ENCODE measurements at places on chromosomes 3 and 15.

DNA sequence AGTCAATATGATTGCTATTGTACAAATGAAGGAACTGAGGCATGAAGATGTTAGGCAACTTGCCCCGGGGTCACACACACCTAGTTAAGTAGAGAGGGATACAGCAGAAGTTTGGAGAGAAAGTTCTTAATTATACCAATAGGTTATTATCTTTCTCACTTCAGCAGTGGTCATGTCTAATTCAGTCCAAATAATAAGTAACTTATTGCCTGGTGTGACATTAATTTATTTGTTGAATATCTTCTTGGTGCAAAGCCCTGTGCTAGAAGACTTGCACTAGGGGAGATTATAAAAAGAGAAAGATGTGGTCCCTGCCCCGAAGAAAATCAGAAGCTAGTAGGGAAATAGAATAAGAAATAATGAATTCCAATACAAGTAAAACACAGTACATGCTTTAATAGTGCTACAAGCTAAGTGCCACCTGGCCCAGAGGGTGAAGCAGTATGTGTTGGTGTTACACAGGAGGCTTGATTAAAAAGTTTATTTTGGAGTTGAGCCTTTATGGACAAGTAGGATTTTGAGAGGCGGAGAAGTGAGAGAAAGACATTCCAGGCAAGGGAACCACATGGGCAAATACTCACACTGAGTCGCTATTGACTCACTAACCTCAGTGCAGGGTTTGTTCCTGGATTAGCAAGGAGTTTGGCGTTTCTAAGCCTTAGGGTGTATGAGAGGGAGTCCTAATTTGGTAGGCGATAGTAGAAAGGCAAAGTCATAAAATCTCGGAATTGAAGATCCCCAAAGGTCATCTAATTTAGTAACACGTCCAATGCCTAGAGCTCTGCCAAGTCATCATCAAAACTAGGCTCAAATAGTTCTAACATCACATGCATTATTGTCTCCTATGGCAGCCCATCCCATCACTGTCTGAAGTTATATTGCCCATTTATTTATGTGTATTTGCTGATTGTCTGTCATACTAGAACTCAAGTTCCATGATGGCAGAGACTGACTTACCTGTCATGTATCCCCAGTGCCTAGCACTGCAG is 19.2 kb upstream of the GSK3B start:
- peak; percentile 71 for DNase-seq

GRCh38 chr15:80153900-80154299 is 1.1 kb downstream of the FAH start:
- no peak for DNase-seq

DNA sequence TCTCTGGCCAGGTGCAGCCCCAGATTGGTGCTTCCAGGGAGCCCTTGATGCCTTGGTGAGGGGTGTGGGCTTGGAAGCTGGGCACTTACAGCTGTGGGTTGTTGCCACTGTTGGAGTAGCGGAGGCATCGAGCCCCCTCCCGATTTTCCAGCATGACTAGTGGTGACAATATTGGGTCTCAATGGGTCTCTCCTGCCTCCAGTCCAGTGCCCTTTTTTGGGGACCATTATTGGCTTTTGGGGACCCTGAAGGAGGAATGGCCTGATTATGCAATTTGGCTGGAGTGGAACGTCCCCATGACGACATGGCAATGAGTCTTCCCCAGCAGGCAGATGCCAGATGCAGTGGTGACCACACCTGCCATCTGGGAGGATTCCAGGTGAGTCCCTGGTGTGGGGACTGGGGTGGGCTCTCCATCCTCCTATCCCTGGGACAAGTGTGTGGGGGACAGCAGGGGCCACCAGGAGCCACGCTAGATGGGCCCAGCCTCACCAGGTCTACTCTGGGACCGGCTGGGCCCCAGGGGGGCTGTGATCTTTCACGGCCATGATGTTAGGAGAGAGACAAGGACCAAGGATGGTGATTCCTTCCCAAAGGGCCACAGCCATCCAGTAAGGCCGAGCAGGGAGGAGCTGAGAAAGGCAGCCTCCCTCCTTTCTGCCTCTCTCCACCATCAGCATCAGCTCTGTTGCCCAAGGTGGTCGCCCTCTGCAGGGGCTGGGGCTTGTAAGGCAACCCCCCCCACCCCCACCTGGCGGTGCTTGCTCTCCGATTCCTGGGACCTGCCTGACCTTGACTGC is 196.8 kb downstream of the GOLGA6L6 start:
- DNase-seq, result no peak

DNA sequence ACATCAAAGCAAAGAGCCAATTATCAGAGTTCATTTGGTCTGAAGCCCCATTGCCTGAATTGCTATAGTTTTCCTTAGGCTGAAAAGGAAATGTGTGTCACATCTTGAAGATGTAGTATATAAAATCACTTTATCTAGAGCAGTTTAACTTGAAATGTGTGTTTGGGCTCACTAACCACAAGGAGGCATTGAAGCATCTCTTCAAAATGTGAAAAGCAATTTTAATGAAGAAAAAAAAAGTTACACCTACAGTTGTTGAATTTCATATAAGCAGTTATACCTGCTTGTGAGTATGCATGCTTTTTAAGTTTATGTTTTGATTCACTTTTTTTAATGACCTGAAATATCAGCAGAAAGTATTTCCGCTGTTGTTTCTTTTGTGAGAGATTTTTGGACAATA is 129.3 kb downstream of the IQCH start:
- no peak for DNase-seq

GRCh38 chr3:178112134-178112533 is 424.1 kb upstream of the KCNMB2 start:
- DNase-seq, result no peak

DNA sequence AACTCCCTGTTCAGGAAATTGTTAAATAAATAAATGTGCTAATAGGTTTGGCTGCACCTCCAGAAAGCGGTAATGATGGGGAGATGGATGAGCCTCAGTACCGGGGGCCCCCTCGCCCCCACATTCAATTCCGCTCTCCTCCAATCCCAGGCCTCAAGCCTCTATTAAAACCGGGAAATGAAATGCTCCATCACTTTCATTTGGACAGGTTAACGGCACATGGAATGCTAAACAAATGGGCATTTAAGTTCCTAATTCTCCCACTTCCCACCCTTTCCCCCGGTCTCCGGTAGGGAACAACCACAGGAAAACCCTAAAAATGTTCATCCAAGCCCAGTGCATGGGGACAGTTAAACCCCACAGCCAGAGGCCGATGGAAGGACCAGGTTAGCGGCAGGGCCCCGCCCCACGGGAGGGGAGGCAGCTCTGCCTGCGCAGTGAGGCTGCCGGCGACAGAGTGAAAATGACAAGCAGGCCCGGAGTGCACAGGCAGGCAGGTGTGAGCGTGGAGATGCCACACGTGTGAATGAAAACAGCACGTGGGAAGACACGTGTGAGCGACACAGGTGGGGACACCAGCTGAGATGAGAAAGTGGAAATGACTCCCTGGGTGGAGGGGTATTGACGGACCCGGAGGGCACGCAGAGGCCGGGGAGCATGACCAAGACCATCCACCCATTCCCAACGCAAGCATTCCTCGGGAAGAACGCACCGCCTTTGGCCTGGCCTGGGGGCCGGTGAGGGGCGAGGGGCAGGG is 28.1 kb downstream of the RNU5B-1 start:
- DNase-seq, result no peak

DNA sequence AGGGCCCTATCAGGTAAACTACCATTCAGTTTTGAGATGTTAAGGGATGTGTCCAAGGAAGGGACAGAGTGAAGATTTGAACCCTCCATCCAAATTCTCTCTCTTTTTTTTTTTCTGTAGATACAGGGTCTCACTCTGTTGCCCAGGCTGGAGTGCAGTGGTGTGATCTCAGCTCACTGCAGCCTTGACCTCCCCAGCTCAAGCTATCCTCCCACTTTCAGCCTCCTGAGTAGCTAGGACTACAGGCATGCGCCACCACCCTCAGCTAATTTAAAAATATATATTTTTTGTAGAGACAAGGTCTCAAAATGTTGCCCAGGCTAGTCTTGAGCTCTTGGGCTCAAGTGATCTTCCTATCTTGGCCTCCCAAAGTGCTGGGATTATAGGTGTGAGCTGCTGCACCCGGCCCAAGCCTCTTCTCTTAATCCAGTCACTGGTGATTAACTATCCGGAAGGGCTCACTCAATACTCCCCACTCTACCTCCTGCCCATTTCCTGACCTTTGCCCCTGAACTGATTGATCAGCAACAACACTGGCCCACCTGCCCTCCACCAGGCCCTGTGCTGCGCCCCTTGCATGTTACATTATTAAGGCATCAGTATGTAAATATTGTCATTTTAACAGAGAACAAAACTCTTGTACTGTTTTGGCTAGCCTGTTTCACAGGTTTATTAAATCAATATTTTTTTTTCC is 164.7 kb downstream of the CTNNB1 start:
- DNase-seq, result no peak

GRCh38 chr3:167466966-167467365 is 6.9 kb downstream of the SERPINI2 start:
- DNase-seq, result no peak

- no peak for DNase-seq
Observed at GRCh38 chr15:52071570-52071969, 41.0 kb downstream of the BCL2L10 start.

DNA sequence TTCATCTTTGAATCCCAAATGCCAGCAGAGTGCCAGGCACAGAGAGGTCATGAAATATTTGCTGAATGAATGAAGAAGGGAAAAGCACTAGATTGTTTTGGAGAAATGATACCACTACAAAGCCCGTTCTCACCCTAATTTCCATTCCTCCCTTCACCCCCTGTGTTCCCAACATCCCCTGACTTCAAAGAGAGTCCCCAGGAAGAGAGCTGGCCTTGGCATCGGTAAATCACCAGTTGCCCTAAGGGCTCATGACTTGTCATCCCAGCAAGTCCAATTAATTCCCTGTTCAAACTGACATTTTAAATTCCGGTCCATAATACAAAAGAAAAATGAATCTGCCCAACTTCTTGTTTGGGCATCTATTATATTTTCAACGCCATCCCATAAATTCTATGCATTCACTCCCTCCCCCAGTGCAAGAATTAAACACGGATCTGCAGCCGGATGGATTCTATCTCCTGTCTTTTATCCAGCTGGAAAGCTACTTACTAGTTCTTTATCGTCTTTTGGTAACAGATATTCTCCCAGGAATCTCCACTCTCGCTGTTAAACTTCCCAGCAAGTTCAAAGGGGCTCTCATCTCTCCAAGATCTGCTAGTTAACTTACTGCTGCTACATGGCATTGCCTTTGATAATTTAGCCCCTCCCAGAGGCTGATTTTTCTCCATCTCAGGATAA is 63.9 kb upstream of the TSC22D2 start:
- no peak for DNase-seq

GRCh38 chr15:82966671-82967071 is 14.2 kb upstream of the HOMER2 start:
- no peak for DNase-seq

DNA sequence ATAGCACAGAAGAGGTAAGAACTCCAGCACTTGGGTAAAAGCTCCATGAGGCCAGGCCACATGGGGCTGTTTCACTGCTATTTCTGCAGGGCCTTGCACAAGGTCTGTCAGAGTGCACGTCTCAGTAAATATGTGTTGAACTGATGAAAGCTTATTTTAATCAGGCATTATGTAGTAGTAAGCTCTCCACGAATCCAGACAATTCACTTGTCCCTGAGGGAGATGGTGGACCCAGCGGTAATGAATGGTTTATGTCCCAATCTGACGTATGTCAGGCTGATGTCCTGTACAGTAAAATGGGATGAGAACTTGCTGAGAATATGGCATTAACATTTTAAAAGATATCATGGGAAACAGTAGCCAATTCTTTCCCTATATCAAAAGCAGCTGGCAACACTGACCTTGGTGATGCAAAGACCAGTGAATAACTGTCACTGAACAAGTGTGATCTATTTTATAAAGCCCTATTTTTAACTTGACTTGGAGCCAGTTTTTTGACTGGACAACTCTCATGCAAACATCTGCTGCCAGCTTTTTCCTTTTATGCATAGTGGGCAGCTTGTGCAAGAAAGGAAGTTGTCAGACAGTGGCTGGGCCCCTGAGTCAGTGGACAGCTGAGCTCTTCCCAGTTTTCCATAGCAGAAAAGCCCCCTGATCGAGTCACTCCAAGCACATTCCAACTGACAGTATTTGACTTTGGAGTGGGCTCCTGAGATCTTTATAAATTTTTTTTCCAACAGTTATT is 519.8 kb upstream of the MDFIC2 start:
- peak; percentile 66 for DNase-seq

DNA sequence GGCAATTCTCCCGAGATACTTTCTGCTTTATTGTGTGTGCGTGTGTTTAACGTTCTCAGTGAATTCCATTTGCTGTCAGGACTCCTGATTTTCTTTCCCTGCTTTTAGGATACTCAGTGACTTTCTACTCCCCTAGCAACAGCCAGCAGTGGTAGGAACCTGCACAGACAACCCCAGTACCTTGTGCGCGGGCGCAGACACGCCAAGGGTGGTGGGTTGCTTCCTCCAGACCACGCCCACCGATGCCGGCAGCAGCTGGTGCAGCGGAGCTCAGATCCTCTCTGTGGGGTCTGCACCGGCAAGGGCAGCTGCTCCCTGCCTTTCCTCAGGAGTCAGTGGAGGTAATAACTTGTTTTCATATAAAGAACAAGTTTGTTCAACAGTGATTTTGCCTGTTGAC is 225.1 kb upstream of the NDN start:
- no peak for DNase-seq

DNA sequence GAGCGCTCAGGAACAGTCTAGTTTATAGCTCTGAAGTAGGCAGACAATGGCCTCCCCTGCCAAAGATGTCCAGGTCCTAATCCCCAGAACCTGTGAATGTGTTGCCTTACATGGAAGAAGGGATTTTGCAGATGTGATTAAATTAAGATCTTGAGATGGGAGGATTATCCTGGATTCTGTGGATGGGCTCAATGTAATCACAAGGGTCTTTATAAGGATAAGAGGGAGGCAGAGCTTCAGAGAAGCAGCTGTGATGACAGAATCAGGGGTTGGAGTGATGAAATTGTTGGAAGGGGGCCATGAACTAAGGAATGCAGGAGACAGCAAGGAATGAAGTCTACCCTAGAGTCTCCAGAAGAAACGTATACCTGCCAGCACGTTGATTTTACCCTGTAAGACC is 14.0 kb upstream of the GK5 start:
- no peak for DNase-seq

DNA sequence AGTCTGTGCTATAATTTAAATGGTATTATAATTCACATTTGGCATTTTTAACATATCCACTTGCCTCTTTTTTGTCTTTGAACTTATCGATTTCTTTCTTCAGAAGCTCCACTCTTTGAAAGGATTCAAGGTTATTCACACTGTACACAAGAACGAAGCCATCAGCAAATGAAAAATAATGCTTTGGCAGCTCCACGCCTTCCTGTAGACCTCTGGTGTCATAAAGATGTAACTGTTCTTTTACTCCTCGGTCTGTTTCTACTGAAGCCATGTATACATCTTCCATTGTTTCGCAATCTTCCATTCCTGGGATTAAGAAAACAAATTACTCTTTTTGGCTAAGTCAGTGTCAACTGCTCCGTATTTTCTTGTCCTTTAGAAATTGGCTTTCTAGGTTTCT is 16.0 kb downstream of the NKIRAS1 start:
- DNase-seq, result no peak
